ENCODE measurements at places on chromosomes 1 and 21.

GRCh38 chr1:174333437-174333836, 114.3 kb upstream of the GPR52 start:
- DNase-seq = no peak

GRCh38 chr1:52055066-52055865, at the start of gene TXNDC12:
Gene TXNDC12 (minus strand): TSS chr1:52055191. CDS start chr1:52055096, 95 bp downstream.
- peak; percentile 40 for DNase-seq

GRCh38 chr1:230509281-230509977, 83.3 kb upstream of the PGBD5 start:
- DNase-seq = no peak

DNA sequence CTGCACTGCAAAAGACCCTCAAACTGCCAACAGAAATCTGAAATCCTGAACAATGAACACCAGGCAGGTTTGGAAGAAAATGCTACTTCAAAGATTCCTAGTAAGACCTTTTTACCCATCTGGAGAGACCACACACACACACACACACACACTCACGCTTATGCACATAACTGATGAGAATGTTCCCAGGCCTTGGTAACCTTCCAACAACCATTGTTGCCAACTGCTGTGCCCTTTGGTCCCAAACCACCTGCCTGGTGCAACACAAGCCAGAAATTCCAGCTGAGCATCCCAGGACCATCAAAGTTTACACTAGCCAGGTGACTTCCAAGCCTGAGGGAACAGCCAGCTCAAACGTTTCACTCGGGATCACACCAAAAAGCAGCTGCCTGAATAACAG, 56.9 kb downstream of the SEC16B start:
- DNase-seq = no peak

- DNase-seq = no peak
Measured at GRCh38 chr1:41823471-41823870, 95.3 kb downstream of the HIVEP3 start.

DNA sequence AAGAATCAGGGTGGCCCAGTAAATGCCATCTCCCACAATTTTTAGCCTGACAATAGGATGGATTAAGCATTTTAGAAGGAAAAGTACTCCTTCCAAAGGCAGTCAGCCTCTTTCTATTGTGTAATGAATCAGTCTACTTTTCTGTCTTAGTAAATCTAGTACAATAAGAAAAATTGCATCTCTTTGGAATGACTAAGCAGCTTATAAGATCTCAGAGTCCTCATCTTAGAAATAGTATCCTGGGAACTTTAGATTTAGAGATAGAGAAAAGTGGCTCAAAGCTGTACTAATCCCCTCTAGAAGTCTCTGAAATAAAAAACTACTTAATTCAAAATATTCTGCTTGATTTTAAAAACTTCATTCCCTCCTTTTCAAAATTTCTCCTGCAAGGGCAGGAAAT, 81.4 kb downstream of the SLC44A5 start:
- no peak for DNase-seq

- no peak for DNase-seq
Measured at GRCh38 chr21:45409466-45410150, 4.6 kb downstream of the COL18A1 start.

GRCh38 chr1:94463765-94464330, 45.7 kb downstream of the ABCD3 start:
- DNase-seq = no peak

DNA sequence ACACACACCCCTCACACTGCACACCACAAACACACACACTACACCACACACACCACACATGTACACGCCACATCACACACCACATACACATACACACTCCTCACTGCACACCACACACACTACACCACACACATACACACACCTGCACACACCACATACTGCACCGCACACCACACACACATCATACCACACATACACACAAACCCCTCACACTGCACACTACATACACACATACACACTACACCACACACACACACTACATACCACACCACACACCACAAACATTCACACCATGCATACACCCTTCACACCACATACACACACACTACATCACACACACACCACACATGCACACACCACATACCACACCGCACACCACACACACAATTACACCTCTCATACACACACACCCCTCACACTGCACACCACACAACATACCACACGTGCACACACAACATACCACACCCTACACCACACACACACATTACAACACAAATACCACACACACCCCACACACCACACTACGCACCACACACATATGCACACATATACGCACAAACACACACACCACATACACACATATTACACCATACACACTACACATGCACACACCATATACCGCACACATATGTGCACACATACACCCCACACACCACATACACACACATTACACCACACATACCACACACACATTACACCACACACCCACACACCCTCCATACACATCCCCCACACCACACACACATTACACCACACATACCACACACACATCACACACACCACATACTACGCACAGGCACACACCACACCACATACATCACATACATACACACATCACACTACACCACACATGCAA, 29.6 kb downstream of the RAB7B start:
- DNase-seq = no peak

- no peak for DNase-seq
Measured at GRCh38 chr1:204302769-204303168, 57.0 kb downstream of the PLEKHA6 start.

GRCh38 chr1:234768569-234769283, 158.7 kb upstream of the IRF2BP2 start:
- no peak for DNase-seq

DNA sequence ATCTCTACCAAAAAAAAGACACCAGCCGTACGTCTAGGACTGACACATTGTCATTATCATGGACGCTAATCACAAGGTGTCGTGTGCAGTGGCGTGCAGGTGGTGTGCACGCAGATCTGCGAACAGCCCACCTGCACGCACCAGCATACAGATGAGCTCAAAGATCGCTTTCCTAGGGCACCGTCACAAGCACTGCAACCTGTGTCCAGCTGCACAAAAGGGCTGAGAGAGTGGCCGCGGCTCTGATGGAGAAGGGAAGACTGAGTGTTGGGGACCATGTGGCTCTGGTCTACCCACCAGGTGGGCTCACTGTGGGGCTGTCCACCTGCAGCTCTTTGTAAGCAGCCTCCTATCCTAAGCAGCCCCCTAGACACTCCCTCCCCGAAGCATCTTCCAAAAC, 50.9 kb downstream of the S100B start:
- DNase-seq = no peak

GRCh38 chr21:24197132-24197643, 1410.1 kb downstream of the MRPL39 start:
- no peak for DNase-seq

DNA sequence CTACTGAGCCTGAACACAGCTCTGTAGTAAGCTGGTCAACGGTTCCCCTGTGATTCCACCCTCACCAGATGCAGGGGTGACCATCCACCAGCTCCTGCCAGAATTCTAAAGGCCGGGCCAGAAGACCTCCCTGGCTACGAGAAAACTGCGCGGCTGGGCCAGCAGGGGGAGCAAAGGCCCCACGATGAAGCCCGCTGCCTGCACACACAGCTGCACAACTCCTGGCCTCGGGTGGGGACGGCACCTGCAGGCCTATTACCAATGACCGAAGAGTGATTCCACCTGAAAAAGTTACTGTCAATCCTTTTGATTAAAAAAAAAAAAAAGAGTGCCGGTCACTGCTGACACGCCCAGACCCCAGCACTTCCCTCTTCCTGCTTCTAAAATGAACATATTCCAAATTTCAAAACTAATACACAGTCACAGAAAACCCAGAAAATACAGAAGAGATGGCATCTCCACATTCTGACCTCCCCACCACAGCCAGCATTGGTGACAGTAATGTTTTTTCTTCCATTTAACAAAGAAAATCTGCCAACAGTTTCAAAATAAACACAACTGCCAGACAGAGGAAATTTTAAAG, 49.8 kb upstream of the RIPK4 start:
- DNase-seq = peak; percentile 47

GRCh38 chr1:100304227-100304626, 38.2 kb downstream of the RTCA start:
- DNase-seq = no peak

- no peak for DNase-seq
Measured at GRCh38 chr1:56258371-56258770, 321.0 kb downstream of the PLPP3 start.

- no peak for DNase-seq
Measured at GRCh38 chr1:60665311-60665710, 417.1 kb upstream of the NFIA start.

- no peak for DNase-seq
Measured at GRCh38 chr1:232302376-232303221, 327.3 kb downstream of the SIPA1L2 start.

GRCh38 chr1:66535061-66535460, 1.1 kb downstream of the SGIP1 start:
- DNase-seq = no peak

DNA sequence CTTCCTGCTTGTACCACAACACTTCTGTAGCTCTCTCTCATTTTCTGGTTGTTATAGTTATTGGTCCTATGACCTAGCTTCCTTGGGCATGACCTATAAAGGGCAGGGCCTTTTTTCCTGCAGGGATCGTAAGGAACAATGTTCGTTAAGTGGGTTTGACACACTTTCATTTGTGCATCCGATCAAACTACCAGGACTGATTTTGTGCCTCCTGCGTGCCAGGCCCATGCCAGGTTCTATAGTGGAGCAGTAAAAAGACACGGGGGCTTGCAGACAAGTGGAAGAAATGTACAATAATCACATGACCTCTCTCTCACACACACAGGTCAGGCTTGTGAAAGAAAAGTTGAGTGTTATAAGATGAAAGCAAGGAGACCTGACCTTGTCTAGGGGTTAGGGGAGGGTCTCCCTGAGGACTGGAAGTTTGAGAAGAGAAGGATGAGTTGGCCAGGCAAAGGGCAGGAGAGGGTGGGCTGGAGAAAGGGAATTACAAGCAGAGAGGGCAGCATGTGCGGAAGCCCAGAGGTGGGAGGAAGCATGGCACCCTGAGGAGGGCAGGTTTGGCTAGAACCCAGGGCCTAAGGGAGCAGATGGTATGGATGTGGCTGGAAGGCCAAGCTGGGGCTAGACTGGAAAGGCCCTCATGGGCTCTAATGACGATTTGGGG, 145.4 kb downstream of the GRIK3 start:
- no peak for DNase-seq

DNA sequence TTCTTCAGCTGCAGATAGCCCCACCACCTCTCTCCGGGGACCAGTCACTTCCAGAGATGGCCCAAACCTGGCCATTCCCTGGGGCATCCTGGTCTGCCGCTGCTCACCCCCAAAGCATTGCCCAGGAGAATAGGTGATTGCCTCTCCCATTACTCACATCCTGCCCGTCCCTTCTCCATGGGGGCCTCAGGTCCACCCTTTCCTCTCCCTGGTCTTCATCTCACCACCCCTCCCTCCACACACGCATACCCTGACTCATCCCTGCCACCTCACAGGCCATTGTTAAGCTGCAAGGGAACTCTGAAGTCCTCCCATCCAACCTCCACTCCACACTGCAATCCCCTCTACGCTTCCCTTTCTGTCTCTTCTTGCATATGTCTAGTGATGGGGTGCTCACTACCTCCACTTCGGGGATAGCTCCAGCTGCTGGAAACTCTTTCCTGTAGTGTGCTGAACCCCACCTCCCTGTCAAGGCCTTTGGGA, at the start of gene PLEKHG5:
Gene PLEKHG5, minus strand, starts transcription at position 188 of the 483 bp plus-strand sequence. CDS start 14,096 bp downstream, outside the sequence.
- DNase-seq = no peak

DNA sequence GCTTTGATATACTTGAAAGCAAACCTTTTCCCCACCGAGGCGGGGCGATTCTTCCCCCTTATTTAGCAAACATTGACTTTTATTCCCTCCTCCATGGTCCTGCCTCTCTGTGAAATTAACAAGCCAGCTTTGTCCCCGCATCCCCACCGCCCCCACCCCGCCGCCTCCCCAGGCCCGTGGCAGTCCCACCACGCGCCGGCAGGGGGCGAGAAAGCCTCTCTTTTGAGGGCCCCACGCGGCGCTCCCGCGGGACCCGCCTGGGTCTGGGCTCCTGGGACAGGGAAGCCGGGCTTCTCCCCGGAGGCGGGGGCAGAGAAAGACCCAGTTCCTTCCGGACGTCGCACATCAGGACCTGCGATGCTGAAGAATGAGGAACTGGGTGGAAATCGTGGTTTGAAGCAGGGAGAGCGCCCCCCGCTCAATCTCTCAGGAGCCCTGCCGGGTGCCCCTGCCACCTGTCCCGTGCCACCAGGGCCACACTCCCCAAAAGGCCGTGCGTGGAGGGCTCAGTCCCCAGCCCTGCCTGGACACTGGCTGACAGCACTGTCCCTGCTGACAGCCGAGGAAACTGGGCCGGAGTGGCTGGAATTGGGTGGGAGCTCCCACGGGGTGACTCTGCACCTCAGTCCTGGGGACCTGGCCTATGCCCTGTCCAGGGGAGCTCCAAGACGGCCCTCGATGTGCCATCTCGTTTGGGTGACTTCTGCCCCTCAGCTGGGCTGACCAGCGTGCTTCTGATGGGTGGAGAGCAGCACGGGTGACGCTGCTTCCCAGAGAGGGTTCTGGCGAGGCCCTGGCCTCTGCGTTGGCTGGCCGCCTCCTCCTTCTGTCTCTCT, 8.6 kb upstream of the ACTRT2 start:
- DNase-seq = peak; percentile 42

DNA sequence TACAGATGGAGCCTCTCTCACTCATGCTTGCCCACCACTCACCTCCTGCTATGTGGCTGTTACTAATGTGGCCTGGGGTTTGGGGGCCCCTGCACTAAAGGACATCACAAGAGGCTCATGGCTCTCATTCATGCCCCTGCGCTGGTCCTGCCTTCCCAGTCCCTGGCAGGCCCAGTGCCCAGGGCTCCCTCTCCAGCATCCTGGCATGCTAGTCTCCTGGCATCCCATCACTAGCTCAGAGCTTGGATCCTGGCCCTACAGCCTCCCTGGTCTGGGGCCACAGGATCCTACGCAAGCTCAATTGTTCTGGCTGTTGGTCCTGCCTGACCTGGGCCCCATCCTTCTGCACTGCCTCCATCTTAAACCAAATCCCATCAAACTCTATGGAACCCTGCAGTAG, 685.4 kb downstream of the PTPRU start:
- no peak for DNase-seq

- DNase-seq = no peak
Measured at GRCh38 chr1:94646786-94647555, 105.4 kb upstream of the F3 start.

DNA sequence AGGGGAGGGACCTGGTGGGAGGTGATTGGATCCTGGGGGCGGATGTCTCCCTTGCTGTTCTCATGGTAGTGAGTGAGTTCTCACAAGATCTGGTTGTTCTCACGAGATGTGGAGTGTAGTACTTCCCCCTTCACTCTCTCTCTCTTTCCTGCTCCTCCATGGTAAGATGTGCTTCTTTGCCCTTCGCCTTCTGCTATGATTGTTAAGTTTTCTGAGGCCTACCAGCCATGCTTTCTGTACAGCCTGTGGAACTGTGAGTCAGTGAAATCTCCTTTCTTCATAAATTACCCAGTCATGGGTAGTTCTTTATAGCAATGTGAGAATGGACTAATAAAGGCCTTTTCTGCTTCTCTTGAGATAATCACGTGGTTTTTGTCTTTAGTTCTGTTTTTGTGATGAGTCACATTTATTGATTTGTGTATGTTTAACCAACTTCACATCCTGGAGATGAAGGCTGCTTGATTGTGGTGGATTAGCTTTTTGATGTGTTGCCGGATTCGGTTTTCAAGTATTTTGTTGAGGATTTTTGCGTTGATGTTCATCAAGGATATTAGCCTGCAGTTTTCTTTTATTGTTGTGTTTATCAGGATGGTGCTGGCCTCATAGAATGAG, 45.5 kb downstream of the RABGAP1L start:
- no peak for DNase-seq

Data from stimulated activated CD8-positive, alpha-beta memory T cell treated with anti-CD3 and anti-CD28 coated beads, Interleukin-12 subunit alpha, Interleukin-12 subunit beta, amount 100 ng/mL, for 1 hour (primary cell).